ENCODE measurements at places on chromosomes 5 and 9.

DNA sequence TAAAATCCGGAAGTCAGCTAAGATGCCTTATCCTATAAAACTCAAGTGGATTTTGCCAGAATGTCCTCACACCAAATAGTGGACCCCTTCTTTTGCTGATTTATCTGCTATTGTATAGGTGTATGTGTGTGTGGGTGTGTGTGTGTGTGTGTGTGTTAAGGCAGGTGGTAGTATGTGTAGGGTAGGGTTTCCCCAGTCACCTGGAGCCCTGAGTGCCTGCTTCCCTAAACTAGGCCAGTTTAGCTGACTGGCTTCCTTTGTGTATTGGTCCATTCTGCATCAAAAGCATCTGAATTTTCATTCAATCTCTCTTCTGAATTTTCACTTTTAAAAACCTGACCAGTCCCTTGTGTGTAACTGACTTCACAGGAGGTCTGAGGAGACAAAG is 42.2 kb upstream of the LCP2 start:
- no peak for DNase-seq

GRCh38 chr9:101564252-101564651 is 30.5 kb downstream of the PPP3R2 start:
- DNase-seq: no peak

GRCh38 chr5:76099286-76099702 is 16.1 kb downstream of the SV2C start:
- no peak for DNase-seq

- no peak for DNase-seq
Observed at GRCh38 chr9:85167146-85167545, 497.6 kb downstream of the NTRK2 start.

DNA sequence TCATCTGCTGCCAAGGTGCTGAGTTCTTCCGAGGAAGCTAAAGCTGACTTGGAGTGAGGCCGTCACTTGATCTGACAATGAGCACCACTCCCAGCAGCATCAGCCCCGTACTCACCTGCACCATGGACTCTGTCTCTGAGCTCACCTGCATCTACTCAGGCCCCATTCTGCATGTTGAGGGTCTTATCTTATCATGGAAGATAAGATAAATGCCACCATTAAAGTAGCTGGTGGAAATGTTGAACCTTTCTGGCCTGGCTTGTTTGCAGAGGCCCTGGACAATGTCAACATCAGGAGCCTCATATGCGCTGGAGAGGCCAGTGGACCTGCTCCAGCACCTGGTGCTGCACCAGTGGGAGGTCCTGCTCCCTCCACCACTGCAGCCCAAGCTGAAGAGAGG is 35.0 kb upstream of the HMGCS1 start:
- no peak for DNase-seq

- DNase-seq: no peak
Observed at GRCh38 chr5:60487885-60488442, 212.0 kb downstream of the DEPDC1B start.

- DNase-seq: no peak
Observed at GRCh38 chr5:147578228-147579024, 68.6 kb upstream of the DPYSL3 start.

DNA sequence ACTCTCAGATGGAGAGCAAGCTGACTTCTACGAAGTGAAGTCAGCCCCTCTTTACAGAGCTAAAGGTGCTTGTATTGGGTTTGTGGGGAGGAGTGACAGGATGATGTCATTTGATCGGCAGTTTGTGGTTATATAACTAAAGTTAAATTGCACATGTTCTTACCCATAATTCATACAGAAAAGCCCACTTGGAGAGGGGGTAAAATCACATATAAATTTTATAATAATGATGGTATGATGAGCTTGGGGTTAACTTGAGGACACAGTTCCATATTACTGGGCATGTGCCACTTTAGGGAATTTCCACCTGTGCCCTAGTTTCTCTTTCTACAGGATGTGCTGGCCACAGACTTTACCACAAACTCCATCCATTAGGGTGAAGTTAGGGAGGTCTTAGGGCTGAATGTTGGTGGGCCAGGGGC is 1178.6 kb upstream of the CDH9 start:
- DNase-seq: no peak

- DNase-seq: no peak
Observed at GRCh38 chr5:67244345-67244793, 47.8 kb upstream of the CD180 start.

DNA sequence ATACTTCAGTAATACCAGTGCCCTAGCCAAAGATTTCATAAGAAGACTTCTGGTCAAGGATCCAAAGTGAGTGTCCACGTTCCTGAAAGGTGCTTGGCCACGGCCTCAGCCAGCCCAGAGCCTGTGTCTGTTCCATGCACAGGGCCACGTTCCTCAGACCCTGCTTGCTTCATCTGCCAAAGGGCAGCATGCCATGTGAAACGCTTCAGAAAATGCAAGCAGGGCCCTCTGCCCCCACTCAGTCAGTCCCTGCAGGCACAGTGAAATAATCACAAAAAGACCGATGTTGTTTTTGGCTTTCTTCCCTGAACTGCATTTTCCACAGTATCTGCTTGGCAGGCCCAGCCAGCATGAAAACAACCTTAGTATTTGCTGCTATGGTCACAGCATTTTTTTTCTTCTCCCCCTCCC is 85.5 kb upstream of the CTSL start:
- no peak for DNase-seq

DNA sequence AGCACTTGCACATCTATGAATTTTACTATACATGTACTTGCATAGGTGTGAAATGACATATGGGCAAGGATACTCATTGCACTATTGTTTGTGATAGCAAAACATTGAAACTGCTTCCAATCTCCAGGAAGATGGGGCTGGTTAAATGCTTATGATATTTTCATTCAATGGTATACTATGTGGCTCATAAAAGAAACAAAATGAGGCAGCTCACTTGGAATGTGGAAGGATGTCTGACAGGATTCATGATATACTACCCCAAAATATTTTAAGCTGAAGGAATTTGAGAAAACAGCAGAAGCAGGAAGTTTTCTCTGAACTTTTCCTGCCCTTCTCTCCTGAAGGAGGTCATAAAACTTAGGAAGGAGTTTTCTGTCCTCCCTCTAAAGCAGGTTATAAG is 99.6 kb upstream of the CAST start:
- DNase-seq: no peak

GRCh38 chr5:176875783-176876505 is 23.2 kb downstream of the HK3 start:
- no peak for DNase-seq

DNA sequence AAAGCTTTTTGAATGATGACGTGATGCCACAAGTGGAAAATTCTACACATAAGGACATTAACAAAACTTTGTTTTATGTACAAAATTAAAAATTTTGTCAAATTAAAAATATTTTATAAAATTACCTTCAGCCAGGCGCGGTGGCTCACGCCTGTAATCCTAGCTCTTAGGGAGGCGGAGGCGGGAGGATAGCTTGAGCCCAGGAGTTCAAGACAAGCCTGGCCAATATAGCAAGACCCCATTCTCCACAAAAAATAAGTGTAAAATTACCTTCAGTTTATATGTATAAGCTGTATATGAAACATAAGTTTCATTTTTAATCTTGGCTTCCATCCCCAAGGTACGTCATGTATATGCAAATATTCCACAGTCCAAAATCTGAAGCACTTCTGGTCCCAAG is 40.9 kb downstream of the CDK7 start:
- DNase-seq: no peak

DNA sequence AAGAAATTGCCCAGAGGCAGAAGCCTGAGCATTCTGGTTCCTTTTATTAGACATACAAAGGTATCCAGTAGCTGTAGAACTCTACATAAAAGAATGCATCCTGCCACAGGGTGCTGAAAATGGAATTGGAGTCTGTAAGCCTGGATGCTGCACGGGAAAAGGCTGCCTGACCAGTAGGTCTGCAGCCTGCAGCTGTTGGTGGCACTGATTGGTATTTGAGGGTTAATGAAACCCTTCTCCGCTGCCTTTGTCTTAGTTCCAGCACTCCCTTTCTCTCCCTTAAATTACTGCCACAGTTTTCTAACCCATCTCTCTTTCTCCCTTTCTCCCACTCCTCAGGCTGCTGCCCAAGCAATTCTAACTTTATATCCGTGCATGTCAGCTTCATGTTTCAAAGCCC is 64.7 kb downstream of the BRINP1 start:
- DNase-seq: peak; percentile 4

DNA sequence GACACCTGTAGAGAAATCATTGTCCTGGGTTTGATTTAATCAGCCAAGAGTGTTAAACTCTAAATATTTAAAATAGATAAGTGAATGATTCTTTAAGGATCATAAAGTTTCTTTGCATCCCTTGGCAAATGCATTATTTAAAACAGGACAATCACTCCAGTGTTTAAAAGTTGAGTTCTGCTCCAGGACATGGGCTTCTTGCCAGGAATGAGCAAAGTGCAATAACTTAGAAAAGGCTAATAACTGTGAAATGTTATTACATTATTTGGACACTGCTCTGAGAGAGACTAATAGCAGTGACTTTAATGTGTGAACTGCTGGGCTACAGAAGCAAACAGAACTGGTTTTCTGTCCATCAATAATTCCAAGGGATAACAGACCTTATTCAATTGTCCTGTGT is 283.3 kb downstream of the GABRB2 start:
- no peak for DNase-seq

GRCh38 chr5:65816729-65817128 is 94.7 kb downstream of the NLN start:
- no peak for DNase-seq

GRCh38 chr5:2866662-2867372 is 115.3 kb upstream of the IRX2 start:
- peak; percentile 51 for DNase-seq

DNA sequence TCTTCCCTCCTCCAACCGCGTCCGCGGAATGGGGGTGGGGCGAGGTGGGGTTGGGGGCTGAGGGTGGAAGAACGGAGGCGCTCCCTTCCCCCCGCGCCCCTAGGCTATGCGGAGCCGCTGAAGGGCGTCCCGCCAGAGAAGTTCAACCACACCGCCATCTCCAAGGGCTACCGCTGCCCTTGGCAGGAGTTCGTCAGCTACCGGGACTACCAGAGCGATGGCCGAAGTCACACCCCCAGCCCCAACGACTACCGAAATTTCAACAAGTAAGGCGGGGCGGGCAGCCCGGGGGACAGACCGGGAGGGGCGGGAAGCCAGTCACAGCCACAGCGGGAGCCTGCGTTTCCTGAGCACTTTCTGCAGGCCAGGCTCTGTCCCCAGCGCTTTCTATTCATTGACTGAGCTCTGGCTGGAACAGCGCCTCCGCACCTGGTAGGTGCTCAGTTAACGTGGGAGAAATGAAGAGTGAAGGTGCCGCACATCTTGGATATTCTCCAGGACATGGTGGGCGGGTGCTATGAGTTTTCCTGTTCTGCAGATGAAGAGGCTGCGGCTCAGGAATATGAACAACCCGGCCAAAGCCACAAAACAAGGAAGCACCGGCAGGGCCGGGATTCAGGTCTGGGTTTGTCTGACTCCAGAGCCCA is 11.3 kb downstream of the MYOZ3 start:
- no peak for DNase-seq

- no peak for DNase-seq
Observed at GRCh38 chr9:135242049-135242396, 154.6 kb downstream of the OLFM1 start.

DNA sequence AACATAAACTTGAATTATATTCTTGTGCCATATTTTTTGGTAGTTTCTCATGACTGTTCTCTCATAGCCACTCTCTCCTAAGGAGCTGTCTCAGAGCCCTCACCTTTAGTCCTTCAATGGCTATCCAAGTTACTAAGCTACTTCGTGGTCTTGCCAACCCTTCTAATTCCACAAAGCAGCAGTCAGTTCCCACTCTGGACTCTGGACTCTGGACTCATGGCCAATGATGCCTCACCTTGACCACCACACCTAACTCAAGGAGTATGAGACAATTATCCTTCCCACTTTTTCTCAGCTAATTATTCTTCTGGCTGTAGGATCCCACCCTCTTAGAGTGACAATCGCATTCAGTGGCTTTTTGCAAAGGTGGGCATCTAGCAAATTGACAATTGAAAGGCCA is 42.2 kb downstream of the TUSC1 start:
- no peak for DNase-seq

- no peak for DNase-seq
Observed at GRCh38 chr5:2588850-2589501, 162.5 kb downstream of the IRX2 start.

DNA sequence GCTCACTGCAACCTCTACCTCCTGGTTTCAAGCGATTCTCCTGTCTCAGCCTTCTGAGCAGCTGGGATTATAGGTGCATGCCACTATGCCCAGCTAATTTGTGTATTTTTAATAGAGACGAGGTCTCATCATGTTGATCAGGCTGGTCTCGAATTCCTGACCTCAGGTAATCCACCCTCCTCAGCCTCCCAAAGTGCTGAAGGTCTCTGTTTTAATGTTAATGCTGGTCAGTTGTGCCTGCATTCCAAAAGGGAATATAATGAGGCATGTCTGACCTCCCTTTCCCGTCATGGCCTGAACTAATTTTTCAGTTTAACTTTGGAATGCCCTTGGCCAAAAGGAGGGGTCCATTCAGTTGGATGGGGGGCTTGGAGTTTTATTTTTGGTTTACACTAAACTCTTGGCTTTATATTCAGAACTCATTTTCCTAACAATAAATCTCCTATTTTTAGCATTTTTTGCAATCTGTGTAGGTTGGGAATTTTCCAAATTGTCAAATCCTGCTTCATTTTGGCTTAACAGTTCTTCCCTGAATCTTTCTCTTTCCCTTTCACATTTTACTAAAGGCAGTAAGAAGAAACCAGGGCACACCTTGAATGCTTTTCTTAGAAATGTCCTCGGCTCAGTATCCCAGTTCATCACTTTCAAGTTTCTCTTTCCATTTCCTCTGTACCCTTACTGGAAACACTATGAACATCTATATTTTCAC is 1175.5 kb downstream of the MAT2B start:
- DNase-seq: no peak

GRCh38 chr5:66860199-66860975 is 264.2 kb downstream of the MAST4 start:
- no peak for DNase-seq

GRCh38 chr5:76455531-76456133 is 52.5 kb downstream of the IQGAP2 start:
- DNase-seq: no peak

DNA sequence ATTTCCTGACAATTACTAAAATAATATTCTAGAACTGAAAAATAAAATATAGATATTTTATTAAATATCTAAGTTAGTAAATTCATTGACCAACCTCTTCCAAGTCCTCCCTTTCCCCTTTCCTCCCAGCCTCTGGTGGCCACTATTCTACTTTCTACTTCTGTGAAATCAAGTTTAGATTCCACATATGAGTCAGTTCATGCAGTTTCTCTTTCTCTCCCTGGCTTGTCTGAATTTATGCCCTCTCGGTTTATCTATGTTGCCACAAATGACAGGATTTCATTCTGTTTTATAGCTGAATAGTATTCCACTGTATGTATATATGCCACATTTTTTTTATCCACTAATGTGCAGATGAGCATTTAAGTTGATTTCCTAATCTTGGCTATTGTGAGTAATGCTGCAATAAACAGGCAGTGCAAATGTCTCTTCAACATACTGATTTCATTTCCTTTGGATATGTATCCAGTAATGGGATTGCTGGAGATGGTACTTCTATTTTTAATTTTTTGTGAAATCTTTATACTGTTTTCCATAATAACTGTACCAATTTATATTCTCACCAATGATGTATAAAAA is 52.3 kb downstream of the WDR36 start:
- DNase-seq: no peak
